ENCODE measurements at places on chromosomes 1 and 21.
A peak's percentile ranks its signal among the peaks of the same experiment; 100 is the strongest.

- peak; percentile 77 for DNase-seq
These were observed 49.8 kb downstream of the ARHGEF16 start for GRCh38 chr1:3504151-3504821.

- peak; percentile 43 for DNase-seq
These were observed 486.9 kb upstream of the USP24 start for GRCh38 chr1:55702064-55702463.

DNA sequence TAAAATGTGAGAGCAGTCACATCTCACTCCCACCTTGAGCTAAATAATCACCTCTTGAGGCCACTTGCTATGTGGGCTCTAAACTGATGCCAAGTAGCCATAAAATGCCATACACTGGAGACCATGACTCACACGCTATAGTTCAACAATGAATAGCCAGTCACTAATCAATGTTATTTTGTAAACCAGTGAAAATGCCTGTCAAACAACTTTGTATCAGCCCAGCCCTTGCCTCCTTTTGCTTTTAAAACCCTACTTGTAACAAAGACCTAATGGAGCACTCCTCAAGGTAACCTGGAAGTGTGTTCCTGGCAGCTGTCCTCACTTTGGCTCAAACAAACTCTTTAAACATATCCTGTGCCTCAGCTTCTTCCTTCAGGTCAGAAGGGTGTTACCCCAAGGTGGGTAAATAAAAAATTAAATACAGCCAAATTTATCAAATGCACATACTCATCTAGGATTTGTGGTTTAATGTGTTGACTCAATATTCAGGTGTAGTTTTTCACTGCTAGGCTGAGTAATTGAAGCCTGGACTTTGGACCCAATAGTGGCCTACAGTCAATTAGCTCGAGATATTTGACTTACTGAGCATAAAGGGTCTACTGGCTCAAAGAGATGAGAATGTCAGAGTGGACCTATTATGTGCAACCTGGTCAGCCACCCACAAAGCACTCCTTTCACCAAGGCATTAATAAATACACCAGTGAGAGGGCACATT is 154.3 kb downstream of the COQ8A start:
- no peak for DNase-seq

- DNase-seq, result no peak
These were observed 50.4 kb downstream of the TENT5C start for GRCh38 chr1:117656202-117656641.

DNA sequence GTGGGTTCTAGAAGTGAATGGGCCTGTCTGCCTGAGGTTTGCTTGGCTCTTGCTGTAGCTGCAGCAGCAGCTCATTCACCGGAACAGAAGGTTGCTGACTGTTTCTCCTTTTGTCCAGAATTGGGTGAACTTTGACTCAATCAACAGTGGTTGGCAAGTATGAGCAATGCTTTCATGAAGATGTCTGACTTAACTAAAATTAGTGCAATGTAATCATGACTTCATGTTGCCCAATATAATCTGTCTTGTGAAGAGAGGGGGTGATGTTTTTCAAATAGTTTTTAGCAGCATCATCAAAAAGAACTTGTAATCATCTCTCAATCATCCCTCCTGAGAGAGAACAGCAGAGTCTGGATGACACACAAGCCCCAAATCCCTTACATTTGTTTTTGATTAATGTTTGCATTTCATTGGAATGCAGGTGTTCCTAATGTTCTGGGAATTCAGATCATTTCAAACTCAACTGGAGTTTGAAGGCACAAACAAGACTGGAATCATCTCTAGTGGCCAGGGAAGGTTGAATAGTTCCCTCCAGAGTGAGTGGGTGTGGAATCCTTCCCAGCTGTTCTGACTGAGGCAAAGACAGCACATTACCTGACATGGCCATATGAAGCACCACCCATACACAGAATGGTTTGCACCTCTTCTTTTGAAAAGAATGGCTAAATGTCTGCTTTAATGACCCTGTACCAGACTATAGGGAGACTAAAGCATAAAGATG is 82.9 kb downstream of the HLX start:
- peak; percentile 97 for DNase-seq

GRCh38 chr21:25658427-25659035 is 19.5 kb downstream of the JAM2 start:
- no peak for DNase-seq

- DNase-seq, result no peak
These were observed 2.6 kb downstream of the ALPL start for GRCh38 chr1:21511579-21512522.

DNA sequence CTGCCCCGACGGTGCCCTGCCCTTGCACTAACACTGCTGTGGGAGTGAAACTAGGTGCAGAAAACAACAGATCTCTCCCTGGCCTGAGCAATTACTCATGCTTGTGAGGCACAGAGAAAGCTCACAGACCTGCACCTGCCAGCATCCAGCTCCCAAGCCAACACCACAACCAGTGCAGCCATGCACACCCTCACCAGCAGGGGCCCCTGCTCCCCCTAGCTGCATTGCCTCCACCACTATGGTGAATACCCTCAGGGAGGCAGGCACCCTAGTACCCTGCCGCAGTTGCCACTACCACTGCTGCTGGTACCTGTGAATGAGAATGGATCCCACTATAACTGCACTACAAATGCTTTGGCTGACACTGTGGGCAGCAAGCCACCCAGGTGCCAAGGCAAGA is 7.1 kb upstream of the DIRAS3 start:
- no peak for DNase-seq
